ENCODE measurements at places on chromosomes 6 and 20.

GRCh38 chr6:113377362-113377942 lies 479.7 kb upstream of the MARCKS start:
- no peak for DNase-seq

GRCh38 chr6:138955262-138955661 lies 32.8 kb downstream of the REPS1 start:
- no peak for DNase-seq

GRCh38 chr6:31079656-31080261 lies 32.6 kb downstream of the C6orf15 start:
- peak; percentile 63 for DNase-seq

DNA sequence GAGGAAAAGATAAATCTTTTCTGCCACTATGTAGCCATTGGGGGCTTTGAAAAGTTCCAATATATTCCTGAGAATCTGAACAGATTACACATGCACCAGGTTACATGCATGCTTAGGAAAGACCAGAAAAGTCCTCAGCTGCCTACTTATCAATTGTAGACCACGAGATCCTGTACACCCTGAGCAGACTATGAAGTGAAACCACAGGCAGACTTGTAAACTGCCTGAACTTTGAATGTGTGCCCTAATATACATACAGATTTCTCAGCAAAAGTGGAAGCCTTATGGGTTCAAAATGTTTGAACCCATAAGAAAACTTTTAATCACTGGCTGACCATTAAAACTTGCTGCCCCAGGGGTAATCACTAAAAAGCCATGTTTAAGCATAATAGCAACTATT lies 273.5 kb upstream of the RUNX2 start:
- DNase-seq: no peak

DNA sequence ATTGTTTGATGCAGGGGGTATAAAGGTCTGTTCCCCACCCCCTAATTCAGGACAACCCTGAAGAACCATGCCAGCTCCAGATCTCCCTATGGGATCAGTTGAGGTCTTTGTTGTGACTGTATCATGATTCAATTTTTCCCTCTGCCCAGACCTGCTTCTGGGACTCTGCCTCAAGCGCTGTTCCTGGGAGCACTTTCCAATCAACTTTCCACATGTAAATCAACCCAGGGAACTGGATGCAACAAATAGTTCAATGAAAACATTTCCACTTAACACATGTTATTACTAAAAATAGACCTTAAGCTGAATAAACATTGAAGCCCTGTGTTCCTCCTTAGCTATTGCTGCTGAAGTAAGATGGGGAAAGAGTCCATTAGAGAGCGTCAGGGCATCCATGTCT lies 139.5 kb downstream of the C6orf58 start:
- DNase-seq: no peak
